ENCODE measurements at places on chromosomes 7 and 10. TPM values are rescaled to one million over a fixed set of nuclear protein-coding genes. Genes with fewer than 3 reads are reported as not detected.

Gene LBX1
- 0.13 TPM for total RNA-seq

Gene TDRD1
- total RNA-seq = 1.2 TPM

Gene SPDYE2
- total RNA-seq = not detected

Gene ERVW-1
- total RNA-seq = not detected

Gene RAB19
- not detected for total RNA-seq

Data from cardiac septum (tissue), 1 donor.